ENCODE measurements at places on chromosomes 12 and 14.

DNA sequence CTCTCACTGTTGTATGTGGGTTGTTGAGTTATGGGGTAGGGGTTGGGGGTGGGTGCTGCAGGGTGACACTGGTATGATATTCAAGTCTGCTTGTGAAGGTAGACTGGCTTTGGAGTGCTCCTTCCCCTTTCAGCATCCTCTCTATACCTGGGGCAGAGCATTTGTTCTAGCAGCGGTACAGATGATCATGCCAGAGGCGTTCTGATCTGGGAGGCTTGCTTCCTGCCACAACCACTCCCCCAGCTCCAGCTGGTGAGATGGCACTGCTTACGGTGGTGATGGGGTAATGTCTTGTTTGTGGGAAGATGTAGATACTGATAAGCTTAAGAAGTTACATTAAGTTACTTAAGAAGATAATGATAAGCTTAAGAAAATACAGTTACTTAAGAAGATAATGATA lies 131.8 kb downstream of the ERC1 start:
- H3K27me3 ChIP-seq: no peaks in the 10 kb centered on the region
- no peaks in the 10 kb centered on the region for H3K36me3 ChIP-seq
- DNase-seq: no peak
- H3K4me1 ChIP-seq: no peaks in the 10 kb centered on the region
- H3K4me3 ChIP-seq: no peak overlapping the region

DNA sequence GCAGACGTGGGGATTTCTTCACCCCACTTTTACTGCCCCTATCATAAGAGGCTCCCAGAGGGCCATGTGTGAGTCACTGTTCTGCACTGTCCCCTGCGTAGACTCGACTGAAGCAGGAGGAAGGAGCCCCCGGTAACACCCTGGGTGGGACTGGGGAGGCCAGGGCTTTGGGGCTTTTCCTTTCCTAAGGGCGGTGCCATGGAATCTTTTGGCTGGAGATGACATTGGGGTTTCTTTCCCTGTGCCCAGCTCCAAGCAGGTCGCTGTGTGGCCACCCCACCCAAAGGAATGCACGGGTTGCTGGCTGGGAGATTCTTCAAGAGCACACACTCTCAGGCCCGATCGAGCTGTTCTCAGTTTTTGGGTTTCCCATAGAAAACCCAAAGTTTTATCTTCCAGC lies 62.3 kb upstream of the RIN3 start:
- peaks cover 25% of the 10 kb centered on the region for H3K4me1 ChIP-seq
- no peak overlapping the region for H3K4me3 ChIP-seq
- DNase-seq: no peak
- H3K27ac ChIP-seq: no peak overlapping the region

- no peak overlapping the region for H3K4me3 ChIP-seq
- DNase-seq: no peak
- no peak overlapping the region for H3K27ac ChIP-seq
- no peaks in the 10 kb centered on the region for H3K36me3 ChIP-seq
- peaks cover 3% of the 10 kb centered on the region for H3K4me1 ChIP-seq
- H3K27me3 ChIP-seq: peaks cover 8% of the 10 kb centered on the region
Measured at GRCh38 chr14:92316937-92317336, 6.0 kb upstream of the SLC24A4 start.

GRCh38 chr12:58087423-58088127 lies 146.2 kb downstream of the ATP23 start:
- H3K4me3 ChIP-seq: no peak overlapping the region
- DNase-seq: no peak
- no peak overlapping the region for H3K27ac ChIP-seq
- H3K36me3 ChIP-seq: no peaks in the 10 kb centered on the region
- no peaks in the 10 kb centered on the region for H3K4me1 ChIP-seq
- no peaks in the 10 kb centered on the region for H3K27me3 ChIP-seq

- H3K27me3 ChIP-seq: no peaks in the 10 kb centered on the region
- no peak overlapping the region for H3K4me3 ChIP-seq
- H3K27ac ChIP-seq: peak overlapping the region; percentile 57
- peaks cover 7% of the 10 kb centered on the region for H3K36me3 ChIP-seq
Measured at GRCh38 chr14:23548351-23549318, 2.9 kb downstream of the ZFHX2 start.

DNA sequence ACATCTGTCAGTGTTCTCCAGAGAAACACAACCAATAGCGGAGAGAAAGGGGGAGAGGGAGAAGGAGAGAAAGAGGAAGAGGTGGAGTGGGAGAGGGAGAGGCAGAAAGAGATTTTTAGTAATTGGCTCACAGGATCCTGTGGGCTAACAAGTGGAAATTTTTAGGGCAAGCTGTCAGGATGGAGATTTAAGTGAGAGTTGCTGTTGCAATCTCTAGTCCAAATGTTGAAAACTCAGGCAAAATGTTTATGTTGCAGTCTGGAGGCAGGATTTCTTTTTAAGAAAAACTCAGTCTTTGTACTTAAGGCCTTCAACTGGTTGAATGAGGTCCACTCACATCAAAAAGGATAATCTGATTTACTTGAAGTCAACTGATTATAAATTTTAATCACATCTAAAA lies 12.5 kb upstream of the GLIPR1L2 start:
- no peaks in the 10 kb centered on the region for H3K4me1 ChIP-seq
- H3K36me3 ChIP-seq: no peaks in the 10 kb centered on the region
- DNase-seq: no peak

- no peaks in the 10 kb centered on the region for H3K27me3 ChIP-seq
- H3K27ac ChIP-seq: no peak overlapping the region
- no peaks in the 10 kb centered on the region for H3K4me1 ChIP-seq
Measured at GRCh38 chr12:19891936-19892591, 452.8 kb downstream of the AEBP2 start.

GRCh38 chr14:95303552-95303951 lies 16.2 kb downstream of the CLMN start:
- H3K4me3 ChIP-seq: no peak overlapping the region
- peaks cover 27% of the 10 kb centered on the region for H3K4me1 ChIP-seq
- H3K27me3 ChIP-seq: no peaks in the 10 kb centered on the region
- DNase-seq: no peak

- H3K4me1 ChIP-seq: no peaks in the 10 kb centered on the region
- H3K27ac ChIP-seq: no peak overlapping the region
- no peak overlapping the region for H3K4me3 ChIP-seq
- no peaks in the 10 kb centered on the region for H3K36me3 ChIP-seq
- no peak for DNase-seq
- H3K27me3 ChIP-seq: no peaks in the 10 kb centered on the region
Measured at GRCh38 chr12:30304528-30304927, 391.1 kb downstream of the IPO8 start.

DNA sequence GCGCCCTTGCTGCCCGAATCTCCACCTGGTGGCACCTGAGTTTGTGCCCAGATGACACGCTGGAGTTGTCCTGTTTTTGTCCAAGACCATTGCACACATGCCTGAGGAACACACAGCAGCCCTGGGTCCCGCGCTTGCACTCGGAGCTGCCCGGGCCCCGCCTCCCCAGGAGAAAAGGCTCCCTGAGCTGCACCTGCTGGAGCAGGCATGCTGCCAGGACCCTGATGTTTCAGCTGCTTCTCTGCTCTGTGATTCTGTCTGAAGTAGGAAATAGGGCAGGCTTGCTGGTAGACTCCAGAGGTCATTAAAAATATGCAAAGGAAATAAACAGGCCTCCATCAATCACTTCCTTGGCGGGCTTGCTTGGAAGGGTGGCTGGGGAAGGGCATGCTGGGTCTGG lies 271.6 kb downstream of the CACNA1C start:
- H3K27me3 ChIP-seq: no peaks in the 10 kb centered on the region
- H3K4me3 ChIP-seq: no peak overlapping the region
- H3K36me3 ChIP-seq: peaks cover under 1% of the 10 kb centered on the region
- no peak overlapping the region for H3K27ac ChIP-seq
- peak; percentile 61 for DNase-seq

DNA sequence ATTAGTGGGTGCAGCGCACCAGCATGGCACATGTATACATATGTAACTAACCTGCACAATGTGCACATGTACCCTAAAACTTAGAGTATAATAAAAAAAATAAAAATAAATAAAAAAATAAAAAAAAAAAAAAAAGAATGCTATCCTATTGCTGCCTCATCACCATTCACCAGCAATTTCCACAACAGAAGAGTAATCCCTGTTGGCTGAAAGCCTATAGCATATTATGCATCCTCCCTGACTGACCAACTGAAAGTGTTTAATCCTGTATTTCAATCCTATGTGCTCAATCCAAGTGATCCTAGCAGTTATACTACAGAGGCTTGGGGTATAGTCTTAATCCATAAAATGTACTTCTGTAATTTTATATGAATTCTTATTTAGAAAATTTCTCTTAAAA lies 18.5 kb downstream of the DICER1 start:
- no peak overlapping the region for H3K4me3 ChIP-seq
- H3K27me3 ChIP-seq: no peaks in the 10 kb centered on the region
- no peaks in the 10 kb centered on the region for H3K36me3 ChIP-seq
- no peak overlapping the region for H3K27ac ChIP-seq

DNA sequence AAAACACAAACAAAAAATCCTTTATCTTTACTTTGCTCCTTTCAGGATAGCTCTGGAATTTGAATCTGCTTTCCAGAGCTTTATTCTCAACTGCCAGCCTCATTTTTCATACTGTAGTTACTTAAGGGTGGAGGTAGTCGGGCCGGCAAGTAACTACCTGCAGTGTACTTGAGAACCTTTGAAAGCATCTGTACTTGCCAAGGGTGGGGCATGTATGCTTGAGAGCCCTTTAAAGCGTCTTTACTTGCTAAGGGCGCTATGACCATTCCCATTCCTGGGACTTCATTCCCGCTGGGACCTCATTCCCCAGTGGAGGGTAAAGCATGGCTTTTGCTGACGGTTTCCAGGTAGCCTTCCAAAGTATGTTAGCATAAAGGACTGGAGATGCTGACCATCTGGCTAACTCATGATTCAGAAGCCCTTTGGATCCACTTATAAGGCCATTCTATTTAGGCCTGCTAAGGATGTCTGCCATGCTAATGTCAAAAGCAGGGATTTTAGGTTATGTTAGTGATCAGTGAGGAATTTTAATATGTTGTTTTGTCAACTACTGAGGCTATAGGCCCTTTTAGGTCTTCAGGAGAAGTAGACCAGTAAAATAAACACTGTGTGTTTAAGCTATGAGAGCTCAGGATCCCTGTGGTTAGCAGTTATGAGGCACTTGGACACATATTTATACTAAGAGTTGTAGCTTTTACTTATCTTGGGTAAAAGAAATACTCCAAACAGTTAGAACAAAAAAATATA lies 74.9 kb downstream of the CRADD start:
- DNase-seq: no peak
- H3K4me3 ChIP-seq: no peak overlapping the region
- no peaks in the 10 kb centered on the region for H3K27me3 ChIP-seq
- no peak overlapping the region for H3K27ac ChIP-seq
- no peaks in the 10 kb centered on the region for H3K4me1 ChIP-seq

DNA sequence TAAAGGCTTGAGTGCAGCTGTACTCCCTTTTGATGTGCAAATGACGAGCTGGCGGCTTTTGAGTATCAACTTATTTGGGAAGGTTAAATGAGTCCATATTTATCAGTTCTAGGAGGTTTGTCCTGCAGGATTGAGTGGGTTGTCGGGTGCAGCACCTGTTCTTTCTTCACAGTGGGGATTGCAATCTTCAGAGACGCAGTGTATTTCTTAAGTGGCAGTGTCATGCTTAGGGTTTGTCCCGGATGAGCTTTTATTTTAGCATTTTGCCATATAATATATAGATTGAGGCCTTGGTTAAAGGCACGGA lies 1.2 kb downstream of the FUT8 start:
- peak overlapping the region; percentile 95 for H3K4me3 ChIP-seq
- H3K27ac ChIP-seq: peak overlapping the region; percentile 98
- H3K4me1 ChIP-seq: no peaks in the 10 kb centered on the region
- no peak for DNase-seq
- no peaks in the 10 kb centered on the region for H3K27me3 ChIP-seq
- H3K36me3 ChIP-seq: no peaks in the 10 kb centered on the region

DNA sequence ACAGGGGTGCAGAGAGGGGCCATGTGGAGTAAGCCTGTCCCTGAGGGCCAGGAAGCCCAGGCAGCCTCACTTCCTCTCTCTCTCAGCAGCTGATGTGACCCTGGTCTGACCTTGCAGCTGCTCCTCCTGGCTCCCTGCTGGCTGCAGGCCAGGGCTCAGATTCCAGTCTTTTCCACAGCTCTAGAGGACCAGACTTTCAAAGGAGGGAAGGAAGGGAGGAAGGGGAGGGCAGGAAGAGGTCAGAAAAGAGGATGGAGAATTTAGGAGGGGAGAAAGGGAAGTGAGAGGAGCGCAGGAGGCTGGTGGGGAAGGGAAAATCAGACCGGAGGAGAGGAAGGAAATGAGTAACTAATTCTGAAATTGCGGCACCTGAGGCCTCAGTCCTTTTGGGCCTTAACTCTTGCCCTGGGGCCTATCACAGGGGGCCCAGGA lies 40.9 kb upstream of the VASH1 start:
- peaks cover 14% of the 10 kb centered on the region for H3K4me1 ChIP-seq
- no peaks in the 10 kb centered on the region for H3K27me3 ChIP-seq
- no peak overlapping the region for H3K4me3 ChIP-seq
- no peaks in the 10 kb centered on the region for H3K36me3 ChIP-seq
- no peak for DNase-seq

- H3K4me3 ChIP-seq: no peak overlapping the region
- DNase-seq: no peak
- no peaks in the 10 kb centered on the region for H3K36me3 ChIP-seq
Measured at GRCh38 chr12:75997658-75998057, 33.9 kb downstream of the PHLDA1 start.

- peak overlapping the region; percentile 84 for H3K27ac ChIP-seq
- no peaks in the 10 kb centered on the region for H3K27me3 ChIP-seq
Measured at GRCh38 chr12:108666401-108666881, 32.7 kb upstream of the SELPLG start.
